SK-N-DZ (cell line): ENCODE measurements at places on chromosomes 6 and 20.

DNA sequence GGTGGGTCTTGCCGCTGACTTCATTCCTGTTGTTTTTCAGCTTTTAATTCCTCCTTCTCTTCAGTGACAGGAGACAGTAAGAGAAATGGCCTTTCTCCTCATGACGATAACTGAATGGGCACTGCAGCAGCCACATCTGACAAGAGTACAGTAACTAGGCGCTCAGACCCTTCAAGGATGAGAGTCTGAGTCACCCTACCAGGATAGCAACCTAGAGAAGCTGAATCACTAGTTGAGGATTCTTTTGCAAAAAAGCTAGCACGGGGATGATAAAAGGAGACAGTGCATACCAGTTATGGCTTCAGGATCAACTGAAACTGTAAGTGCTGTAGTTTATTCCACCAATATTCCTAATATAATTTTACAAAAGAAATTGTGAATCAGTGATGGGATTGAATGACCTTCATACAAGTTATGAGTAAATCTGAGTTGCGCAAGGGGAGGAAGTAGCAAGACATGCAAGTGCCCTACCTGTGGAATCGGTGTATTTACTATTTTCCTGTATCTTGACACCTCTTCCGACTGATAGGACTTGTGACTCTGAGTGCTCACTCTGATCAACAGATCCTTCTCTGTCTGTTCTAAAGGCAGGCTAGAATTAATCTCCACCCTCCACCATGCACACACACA, 161.8 kb upstream of the GRIK2 start:
- no peak for DNase-seq

DNA sequence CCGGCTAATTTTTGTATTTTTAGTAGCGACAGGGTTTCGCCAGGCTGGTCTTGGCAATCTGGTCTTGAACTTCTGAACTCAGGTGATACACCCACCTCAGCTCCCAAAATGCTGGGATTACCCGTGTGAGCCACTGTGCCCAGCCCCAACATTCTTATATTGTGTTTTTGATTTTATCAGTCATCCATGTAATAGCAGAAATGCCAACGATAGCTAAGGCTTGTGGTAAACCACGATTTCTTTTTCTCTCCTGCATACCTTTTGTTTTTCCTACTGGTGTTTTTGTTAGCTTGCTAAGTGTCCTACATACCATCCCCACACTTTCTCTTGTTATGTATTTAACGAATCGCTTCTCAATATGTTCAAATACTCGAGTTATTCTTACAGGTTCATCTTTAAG, 12.1 kb downstream of the PHACTR2 start:
- DNase-seq, result no peak

- DNase-seq, result no peak
Measured at GRCh38 chr6:41428996-41429421, 93.6 kb downstream of the NCR2 start.

GRCh38 chr20:11445161-11445560, 472.5 kb upstream of the BTBD3 start:
- DNase-seq, result no peak

- DNase-seq, result peak; percentile 21
Measured at GRCh38 chr6:140441256-140441655, 1066.8 kb upstream of the CITED2 start.

GRCh38 chr20:47487175-47487917, 14.3 kb upstream of the NCOA3 start:
- DNase-seq, result no peak

GRCh38 chr6:137819740-137820139, 47.3 kb upstream of the TNFAIP3 start:
- no peak for DNase-seq

DNA sequence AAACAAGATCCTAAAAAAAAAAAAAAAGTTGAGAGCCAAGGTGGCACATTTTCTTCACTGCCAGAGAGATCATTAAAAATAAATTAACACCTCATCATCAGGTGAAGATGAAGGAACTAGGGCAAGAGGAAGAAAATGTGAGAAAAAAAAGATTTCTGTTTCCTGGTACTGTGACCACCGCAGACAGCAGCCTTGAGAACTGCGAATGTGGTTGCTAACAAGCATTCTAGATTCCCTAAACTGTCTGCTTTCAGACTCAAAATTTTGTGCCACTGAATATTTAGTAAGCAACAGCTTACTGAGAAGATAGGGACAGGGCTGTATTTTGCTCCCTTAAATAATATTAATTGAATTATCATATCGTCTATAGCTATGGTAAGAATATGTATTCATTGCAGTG, 24.1 kb upstream of the MBOAT1 start:
- DNase-seq, result no peak

DNA sequence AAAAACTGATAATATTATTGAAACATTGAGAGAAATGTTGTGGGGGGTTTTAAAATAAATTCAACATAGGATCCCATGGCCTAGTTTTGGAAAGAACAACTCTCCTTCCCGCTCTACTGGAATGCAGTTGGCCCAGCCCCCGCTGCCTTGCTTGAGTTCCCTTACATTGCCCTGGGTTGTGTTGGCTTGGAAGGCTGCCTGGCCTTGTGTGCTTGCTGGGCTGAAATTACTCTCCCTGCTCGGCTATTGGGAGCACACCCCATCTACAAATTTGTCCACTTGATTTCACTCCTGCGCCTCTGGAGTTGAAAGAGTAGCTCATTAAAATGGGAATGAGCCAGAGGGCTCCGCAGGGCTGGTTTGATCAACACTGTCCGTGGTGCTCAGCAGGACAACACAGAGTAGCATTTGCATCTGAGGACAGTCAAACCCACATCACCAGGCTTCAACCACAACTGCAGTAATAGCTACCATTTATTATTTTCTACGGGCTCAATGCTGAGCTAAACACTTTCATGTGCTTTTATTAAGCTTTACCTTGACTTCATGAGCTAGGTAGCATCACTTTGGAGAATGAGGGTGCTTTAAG, 35.2 kb downstream of the DOK5 start:
- DNase-seq, result no peak

- peak; percentile 63 for DNase-seq
Measured at GRCh38 chr6:163416557-163417253, 2.2 kb downstream of the QKI start.

DNA sequence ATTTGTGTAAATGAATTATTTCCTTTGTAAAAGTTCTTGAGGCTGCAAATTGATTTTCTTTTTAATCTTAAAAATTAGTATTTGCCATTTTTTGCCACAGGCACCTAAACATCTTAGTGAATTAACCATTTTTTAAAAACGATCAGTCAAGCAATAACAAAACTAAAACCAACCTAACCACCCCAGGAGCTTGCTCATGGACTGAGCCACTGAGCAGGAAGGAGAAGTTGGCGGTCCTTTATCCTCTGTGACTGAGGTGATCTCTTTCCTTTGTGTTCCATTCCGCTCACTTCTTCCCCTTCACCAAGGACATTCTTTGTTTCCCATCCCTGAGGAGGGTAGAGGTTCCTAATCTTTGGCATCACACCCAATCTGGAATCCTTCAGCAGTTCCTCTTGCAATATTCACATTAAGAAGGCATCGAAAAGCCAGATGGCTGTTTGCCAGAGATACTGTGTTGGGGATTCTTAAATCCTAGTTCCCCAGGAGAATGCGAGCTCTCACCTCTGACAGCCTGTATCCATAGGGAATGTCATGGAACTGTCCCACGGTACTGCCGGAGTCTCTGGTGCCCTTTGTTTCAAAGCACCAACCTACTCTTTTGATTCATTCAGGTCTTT, 30.5 kb downstream of the RPRD1B start:
- no peak for DNase-seq

GRCh38 chr20:38863024-38863851, 57.7 kb downstream of the PPP1R16B start:
- DNase-seq, result no peak

- no peak for DNase-seq
Measured at GRCh38 chr6:134082191-134082590, 29.8 kb upstream of the SLC2A12 start.

GRCh38 chr6:27865850-27866356, 46.3 kb downstream of the OR2B2 start:
- DNase-seq, result peak; percentile 70

- no peak for DNase-seq
Measured at GRCh38 chr6:43776115-43776798, 6.2 kb downstream of the VEGFA start.

GRCh38 chr6:39714802-39715201, 10.4 kb downstream of the KIF6 start:
- no peak for DNase-seq

DNA sequence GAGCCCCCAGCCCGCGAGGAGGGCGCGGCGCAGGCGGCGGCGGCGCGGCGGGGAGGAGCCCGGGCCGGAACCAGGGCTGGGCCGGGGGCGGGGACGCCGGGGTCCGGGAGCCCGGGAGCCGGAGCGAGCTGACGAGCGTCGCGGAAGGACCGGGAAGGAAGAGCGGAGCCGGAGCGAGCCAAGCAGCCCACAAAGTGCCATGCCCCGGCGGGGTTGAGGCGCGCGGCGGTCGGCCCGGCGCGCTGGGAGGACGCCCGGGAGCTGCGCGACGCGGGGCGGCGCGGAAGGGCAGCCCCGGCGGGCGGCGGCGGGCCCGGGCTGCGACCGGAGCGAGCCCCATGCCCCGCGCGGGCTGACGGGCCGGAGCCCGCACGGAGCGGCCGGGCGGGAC, 289 bp downstream of the FOXP4 start:
- DNase-seq, result no peak

DNA sequence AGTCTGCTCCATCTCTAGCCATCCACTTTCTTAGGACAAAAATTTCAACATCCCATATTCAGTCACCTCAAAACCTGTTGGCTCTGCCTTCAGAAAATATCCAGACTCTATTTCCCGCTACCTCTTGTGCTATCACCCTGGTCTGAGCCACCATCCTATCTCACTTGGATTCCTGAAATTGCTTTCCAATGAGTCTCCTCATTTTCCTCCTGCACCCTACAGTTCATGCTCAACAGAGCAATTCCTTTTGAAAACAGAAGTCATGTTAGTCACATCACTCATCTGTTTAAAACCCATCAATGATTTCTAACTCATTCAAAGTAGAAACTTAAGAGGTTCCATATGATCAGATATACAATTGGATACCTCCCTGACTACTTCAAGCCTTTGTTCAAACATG, 229.9 kb downstream of the ADGRG6 start:
- no peak for DNase-seq

GRCh38 chr6:125215252-125215819, 61.8 kb downstream of the TPD52L1 start:
- DNase-seq, result no peak

DNA sequence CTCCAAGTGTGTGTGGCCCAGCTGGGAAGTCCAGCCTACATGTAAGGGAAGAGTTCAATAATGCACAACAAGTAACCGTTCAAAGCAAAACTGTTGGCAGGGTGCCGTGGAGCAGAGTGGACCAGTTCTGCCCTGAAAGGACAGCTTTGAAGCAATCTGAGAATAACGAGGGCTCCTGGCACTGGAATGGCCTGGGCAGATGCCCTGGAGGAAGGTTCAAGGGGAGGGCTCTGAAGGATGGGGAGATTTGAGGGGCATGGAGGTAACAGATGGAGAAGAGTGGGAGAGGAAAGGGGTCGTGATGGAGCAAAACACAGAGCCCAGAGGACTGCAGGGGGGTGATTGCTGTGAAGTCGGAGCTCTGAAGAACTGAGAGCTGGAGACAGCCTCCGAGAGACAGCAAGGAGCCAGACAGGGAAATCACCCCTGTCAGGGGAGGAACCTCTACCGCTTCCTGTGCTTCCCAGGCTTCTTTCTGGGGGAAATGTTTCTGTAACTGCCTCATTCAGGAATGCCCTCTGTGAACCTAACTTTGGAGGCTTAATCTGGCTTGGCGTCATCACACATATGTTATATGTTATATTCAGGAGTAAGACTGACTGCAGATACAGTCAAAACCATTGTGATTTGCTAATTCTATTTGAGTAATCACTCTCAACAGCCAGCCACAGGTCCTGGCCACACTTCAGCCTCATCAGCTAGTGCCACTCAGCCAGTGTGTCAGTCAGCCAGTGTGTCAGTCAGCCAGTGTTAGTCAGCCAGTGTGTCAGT, 41.2 kb downstream of the ZC3H12D start:
- no peak for DNase-seq

DNA sequence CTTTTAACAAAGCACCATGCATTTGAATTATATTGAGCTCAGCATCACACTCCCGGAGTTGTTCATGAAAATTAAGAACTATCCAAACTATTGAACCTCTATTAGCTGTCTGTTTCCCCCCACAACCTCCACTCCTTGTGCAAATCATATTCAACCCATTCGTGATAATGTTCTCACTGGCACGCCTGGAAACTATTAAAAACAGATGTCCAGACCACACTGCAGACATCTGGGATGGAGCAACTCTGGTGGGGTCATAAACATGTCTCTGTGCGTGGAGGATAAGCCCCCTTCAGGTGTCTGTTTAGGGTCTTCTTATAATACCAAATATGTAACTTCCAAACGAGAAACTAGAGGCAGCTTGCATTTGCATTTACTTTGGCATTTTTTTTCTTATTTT, 193.7 kb downstream of the TFAP2A start:
- DNase-seq, result no peak

DNA sequence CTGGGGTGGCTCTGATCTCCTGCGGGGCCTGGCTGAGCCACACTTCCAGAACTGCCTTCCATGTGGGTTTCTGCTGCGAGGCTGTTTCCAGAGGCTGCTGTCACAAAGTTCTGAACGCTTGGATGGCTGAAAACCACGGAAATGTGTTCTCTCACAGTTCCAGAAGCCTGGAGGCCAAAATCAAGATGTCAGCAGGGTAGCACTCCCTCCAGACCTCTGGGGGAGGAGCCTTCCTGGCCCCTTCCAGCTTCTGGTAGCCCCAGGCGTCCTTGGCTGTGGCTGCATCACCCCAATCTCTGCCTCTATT, 23.7 kb upstream of the BMP7 start:
- DNase-seq, result no peak

- peak; percentile 90 for DNase-seq
Measured at GRCh38 chr6:162856885-162857284, 129.1 kb downstream of the PACRG start.

GRCh38 chr20:12414446-12415274, 497.0 kb downstream of the BTBD3 start:
- peak; percentile 74 for DNase-seq

- no peak for DNase-seq
Measured at GRCh38 chr6:114142258-114142657, 171.3 kb upstream of the HDAC2 start.

- peak; percentile 31 for DNase-seq
Measured at GRCh38 chr20:33209789-33210188, 7.4 kb upstream of the BPIFA3 start.

GRCh38 chr6:130780122-130780521, 47.1 kb upstream of the SMLR1 start:
- DNase-seq, result no peak

- DNase-seq, result no peak
Measured at GRCh38 chr6:57109880-57110279, 19.9 kb downstream of the ZNF451 start.

GRCh38 chr6:64081453-64081852, 445.9 kb downstream of the PHF3 start:
- no peak for DNase-seq
